Dorsolateral prefrontal cortex (tissue), 122 donors: ENCODE measurements at places on chromosomes 7 and 10. TPM values are rescaled to one million over a fixed set of nuclear protein-coding genes. Genes with fewer than 3 reads are reported as not detected.

The ATP5F1C gene
- 242 TPM for total RNA-seq

The AKR1C1 gene
- 13.3 TPM for total RNA-seq

The CAV2 gene
- 12.7 TPM for total RNA-seq

The PON1 gene
- total RNA-seq: 1.1 TPM

The ATAD1 gene
- 50.9 TPM for total RNA-seq

The CCDC126 gene
- total RNA-seq: 17.3 TPM

The WNT2 gene
- total RNA-seq: 2.0 TPM

The ANKRD2 gene
- 4.9 TPM for total RNA-seq

The ZCWPW1 gene
- total RNA-seq: 6.8 TPM

The PLAU gene
- total RNA-seq: 1.6 TPM

The LIPM gene
- total RNA-seq: not detected

The MAGI2 gene
- 209 TPM for total RNA-seq

The PRRT4 gene
- 4.3 TPM for total RNA-seq

The POM121C gene
- total RNA-seq: 57.8 TPM

The AOAH gene
- total RNA-seq: 11.8 TPM

The PCDH15 gene
- 12.6 TPM for total RNA-seq

The TMEM270 gene
- not detected for total RNA-seq

The OR9A2 gene
- total RNA-seq: not detected

The HTR5A gene
- 14.0 TPM for total RNA-seq

The RET gene
- 6.7 TPM for total RNA-seq

The ZNF736 gene
- total RNA-seq: 34.2 TPM

The GPRIN2 gene
- 0.75 TPM for total RNA-seq

The GDF2 gene
- not detected for total RNA-seq

The OR2A1 gene
- total RNA-seq: not detected

The FZD1 gene
- 6.2 TPM for total RNA-seq

The OR2A5 gene
- total RNA-seq: not detected

The CPA1 gene
- not detected for total RNA-seq

The DPYSL4 gene
- total RNA-seq: 53.5 TPM

The EGR2 gene
- total RNA-seq: 0.63 TPM

The RBP3 gene
- total RNA-seq: not detected

The SPRN gene
- total RNA-seq: 18.9 TPM

The AGAP9 gene
- total RNA-seq: 23.8 TPM

The ZNF786 gene
- 18.6 TPM for total RNA-seq

The CALML5 gene
- total RNA-seq: not detected

The ADAM8 gene
- 13.0 TPM for total RNA-seq

The CRCP gene
- total RNA-seq: 50.7 TPM

The ADGRA1 gene
- total RNA-seq: 45.3 TPM

The BCL7B gene
- total RNA-seq: 73.8 TPM

The CFTR gene
- 1.9 TPM for total RNA-seq

The ERVW-1 gene
- total RNA-seq: not detected

The AEBP1 gene
- total RNA-seq: 25.3 TPM

The OPN1SW gene
- not detected for total RNA-seq

The FAM237B gene
- total RNA-seq: not detected

The BAMBI gene
- total RNA-seq: 5.9 TPM
